ENCODE measurements at places on chromosomes 5 and 9. TPM values are rescaled to one million over a fixed set of nuclear protein-coding genes. Genes with fewer than 3 reads are reported as not detected.

PCDHB7 gene
- 0.05 TPM for total RNA-seq

ZNF367 gene
- total RNA-seq, result 9.4 TPM

NOP16 gene
- 29.2 TPM for total RNA-seq

CERT1 gene
- 11.0 TPM for total RNA-seq

NDUFS6 gene
- 70.3 TPM for total RNA-seq

MED7 gene
- total RNA-seq, result 7.9 TPM

GRM6 gene
- total RNA-seq, result not detected

CHMP5 gene
- total RNA-seq, result 77.7 TPM

OBP2A gene
- not detected for total RNA-seq

PROB1 gene
- 2.5 TPM for total RNA-seq

CATSPER3 gene
- not detected for total RNA-seq

IFNA10 gene
- total RNA-seq, result not detected

TLX3 gene
- not detected for total RNA-seq

NMUR2 gene
- not detected for total RNA-seq

CEL gene
- 0.07 TPM for total RNA-seq

IRX2 gene
- total RNA-seq, result not detected

INSL4 gene
- not detected for total RNA-seq

CEP78 gene
- 27.0 TPM for total RNA-seq

ZDHHC11B gene
- total RNA-seq, result not detected

IL3 gene
- total RNA-seq, result not detected

ACOT12 gene
- total RNA-seq, result not detected

MED27 gene
- total RNA-seq, result 25.7 TPM

P4HA2 gene
- 51.8 TPM for total RNA-seq

PPP1R2B gene
- 0.07 TPM for total RNA-seq

OR13C4 gene
- not detected for total RNA-seq

CD180 gene
- not detected for total RNA-seq

DNAH5 gene
- total RNA-seq, result 1.1 TPM

SLC1A1 gene
- 12.4 TPM for total RNA-seq

BTNL9 gene
- total RNA-seq, result not detected

SYK gene
- not detected for total RNA-seq

NEUROG1 gene
- not detected for total RNA-seq

PCDHGA9 gene
- total RNA-seq, result 1.2 TPM

DRD1 gene
- total RNA-seq, result not detected

PAEP gene
- not detected for total RNA-seq

GPR150 gene
- 1.9 TPM for total RNA-seq

CDH9 gene
- total RNA-seq, result not detected

F12 gene
- 1.4 TPM for total RNA-seq

EIF4E1B gene
- not detected for total RNA-seq

C7 gene
- total RNA-seq, result not detected

LRRC70 gene
- 19.9 TPM for total RNA-seq

SLC34A1 gene
- total RNA-seq, result not detected

CDC20B gene
- not detected for total RNA-seq

MYMK gene
- not detected for total RNA-seq

BAAT gene
- total RNA-seq, result not detected

GTF3C5 gene
- 56.6 TPM for total RNA-seq

ANKRD31 gene
- total RNA-seq, result not detected

SLC6A18 gene
- total RNA-seq, result not detected

KIF4B gene
- under 0.01 TPM for total RNA-seq

PDE8B gene
- not detected for total RNA-seq

ZNF474 gene
- total RNA-seq, result not detected

SV2C gene
- total RNA-seq, result not detected

CTSL gene
- total RNA-seq, result 242 TPM

KCNIP1 gene
- 0.20 TPM for total RNA-seq

C9orf50 gene
- total RNA-seq, result 0.47 TPM

NTNG2 gene
- total RNA-seq, result not detected

PCDHB15 gene
- 0.15 TPM for total RNA-seq

TRAF1 gene
- total RNA-seq, result 4.6 TPM

PLEKHG4B gene
- 0.05 TPM for total RNA-seq

IFNE gene
- not detected for total RNA-seq

TAL2 gene
- total RNA-seq, result not detected
